ENCODE measurements at places on chromosomes 6 and 20.

DNA sequence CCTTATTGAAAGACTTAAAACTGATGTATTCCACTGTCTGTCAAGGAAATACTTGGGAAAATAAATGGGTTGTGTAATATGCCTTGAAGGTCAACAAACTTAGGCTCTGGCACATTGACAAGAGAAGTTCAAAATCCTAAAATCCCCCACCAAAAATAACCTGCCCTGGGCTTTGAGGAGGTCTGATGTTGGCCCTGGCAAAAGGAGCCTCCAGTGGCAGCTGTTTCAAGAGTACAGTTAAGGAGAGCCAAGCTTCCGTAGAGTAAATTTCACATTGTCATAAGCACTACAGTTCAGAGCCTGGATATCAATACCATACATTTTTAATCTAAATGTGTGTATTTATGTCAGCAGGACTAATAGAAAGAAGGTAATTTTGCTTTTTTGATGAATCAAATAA, 282.7 kb downstream of the EYA4 start:
- no peak for DNase-seq

GRCh38 chr6:69866351-69866769, at the start of gene COL19A1:
Gene COL19A1 (plus strand): TSS chr6:69866556. CDS start chr6:69879568, 13,012 bp downstream.
- DNase-seq: peak; percentile 2

GRCh38 chr6:53734473-53735299, 60.1 kb upstream of the LRRC1 start:
- DNase-seq: no peak

GRCh38 chr6:148239801-148240460, 102.7 kb upstream of the SASH1 start:
- DNase-seq: no peak

DNA sequence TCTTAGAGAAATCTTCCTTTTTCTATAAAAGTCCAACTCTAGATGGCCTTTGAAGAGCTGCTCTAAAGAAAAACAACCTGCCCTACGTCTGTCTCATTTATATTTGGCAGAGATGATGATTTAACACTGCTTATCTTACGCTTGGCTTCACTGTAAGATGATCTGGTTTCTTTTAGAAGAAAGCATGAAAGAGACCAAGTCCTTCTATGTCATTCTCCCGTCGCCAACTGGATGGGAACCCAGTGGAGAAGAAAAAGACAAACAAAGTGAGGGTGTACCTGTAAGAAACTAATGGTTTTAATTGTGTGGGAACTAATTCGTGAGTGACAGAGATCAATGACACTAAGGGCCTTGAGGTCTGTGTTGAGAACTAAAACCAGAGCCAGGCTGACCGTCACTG, 92.8 kb downstream of the MBOAT1 start:
- no peak for DNase-seq

DNA sequence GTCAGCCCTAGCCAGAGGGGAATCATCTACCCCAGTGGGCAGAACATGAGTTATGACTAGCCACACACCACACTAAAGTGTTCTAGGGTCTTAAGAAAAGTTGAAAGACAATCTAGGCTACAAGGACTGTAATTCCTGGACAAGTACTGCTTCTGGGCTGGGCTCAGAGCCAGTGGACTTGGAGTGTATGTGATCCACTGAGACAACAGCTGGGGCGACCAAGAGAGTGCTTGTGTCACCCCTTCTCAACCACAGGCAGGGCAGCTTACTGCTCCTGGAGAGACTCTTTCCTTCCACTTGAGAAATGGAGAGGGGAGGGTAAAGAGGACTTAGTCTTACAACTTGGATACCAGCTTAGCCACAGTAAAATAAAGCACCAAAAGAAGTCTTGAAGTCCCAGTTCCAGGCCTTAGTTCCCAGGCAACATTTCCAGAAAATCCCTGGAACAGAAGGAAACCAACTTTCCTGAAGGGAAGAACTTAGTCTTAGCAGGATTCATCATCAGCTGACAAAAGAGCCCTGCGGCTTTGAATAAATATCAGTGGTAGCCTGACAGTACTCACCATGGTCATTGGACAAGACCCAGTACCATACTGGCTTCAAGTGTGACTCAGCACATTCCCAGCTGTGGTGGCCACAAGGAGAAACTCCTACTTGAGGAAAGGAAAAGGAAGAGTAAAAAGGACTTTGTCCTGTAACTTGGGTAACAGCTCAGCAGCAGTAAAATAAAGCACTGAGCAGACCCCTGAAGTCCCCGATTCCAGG, 355.1 kb upstream of the ADGRB3 start:
- DNase-seq: no peak

GRCh38 chr20:12906361-12906760, 102.4 kb upstream of the SPTLC3 start:
- DNase-seq: no peak

GRCh38 chr6:91485047-91485446, 898.2 kb upstream of the MAP3K7 start:
- no peak for DNase-seq

DNA sequence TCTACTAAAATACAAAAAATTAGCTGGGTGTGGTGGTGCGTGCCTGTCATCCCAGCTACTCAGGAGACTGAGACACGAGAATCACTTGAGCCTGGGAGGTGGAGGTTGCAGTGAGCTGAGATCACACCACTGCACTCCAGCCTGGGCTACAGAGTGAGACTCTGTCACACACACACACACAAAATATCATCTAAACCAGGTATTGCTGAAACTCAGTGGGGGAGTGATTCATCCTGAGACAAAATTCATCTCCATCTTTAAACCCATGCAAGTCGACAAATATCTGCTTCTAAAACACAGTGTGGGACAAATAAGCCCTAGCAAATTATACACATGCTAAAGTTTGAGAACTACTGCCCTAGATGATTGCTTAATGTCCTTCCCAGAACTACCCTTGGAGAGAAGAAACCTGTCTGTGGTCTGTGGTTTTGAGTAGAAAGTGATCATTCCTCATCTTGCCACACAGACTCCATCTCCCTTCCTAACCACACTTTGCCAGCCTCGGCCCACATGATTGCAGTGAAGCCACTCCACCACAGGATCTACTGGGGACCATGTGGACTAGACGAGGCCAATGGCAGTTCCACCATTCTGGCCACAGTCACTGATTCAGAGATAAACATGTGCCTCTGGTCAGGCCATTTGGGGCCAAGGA, 130.3 kb downstream of the OPRM1 start:
- DNase-seq: no peak

- DNase-seq: no peak
Measured at GRCh38 chr6:16778521-16778920, 17.3 kb upstream of the ATXN1 start.

DNA sequence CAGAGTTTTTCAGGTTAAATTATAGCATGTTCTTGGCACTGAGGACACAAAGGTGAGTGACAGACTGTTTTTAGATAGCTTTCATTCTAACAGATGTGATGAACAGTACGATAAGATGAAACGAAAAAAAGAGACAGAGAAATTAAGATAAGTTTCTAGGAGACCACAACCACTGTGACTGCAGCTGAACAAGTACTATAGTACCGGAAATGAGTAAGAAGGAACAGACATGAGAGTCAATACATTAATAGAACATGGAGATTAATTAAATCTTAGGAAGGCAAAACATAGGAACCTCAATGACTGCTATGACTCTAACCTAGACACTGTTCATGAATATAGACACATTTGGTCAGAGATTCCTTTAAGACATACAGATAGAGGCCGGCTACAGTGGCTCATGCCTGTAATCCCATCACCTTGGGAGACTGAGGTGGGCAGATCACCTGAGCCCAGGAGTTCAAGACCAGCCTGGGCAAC, 40.2 kb downstream of the HBS1L start:
- DNase-seq: no peak

DNA sequence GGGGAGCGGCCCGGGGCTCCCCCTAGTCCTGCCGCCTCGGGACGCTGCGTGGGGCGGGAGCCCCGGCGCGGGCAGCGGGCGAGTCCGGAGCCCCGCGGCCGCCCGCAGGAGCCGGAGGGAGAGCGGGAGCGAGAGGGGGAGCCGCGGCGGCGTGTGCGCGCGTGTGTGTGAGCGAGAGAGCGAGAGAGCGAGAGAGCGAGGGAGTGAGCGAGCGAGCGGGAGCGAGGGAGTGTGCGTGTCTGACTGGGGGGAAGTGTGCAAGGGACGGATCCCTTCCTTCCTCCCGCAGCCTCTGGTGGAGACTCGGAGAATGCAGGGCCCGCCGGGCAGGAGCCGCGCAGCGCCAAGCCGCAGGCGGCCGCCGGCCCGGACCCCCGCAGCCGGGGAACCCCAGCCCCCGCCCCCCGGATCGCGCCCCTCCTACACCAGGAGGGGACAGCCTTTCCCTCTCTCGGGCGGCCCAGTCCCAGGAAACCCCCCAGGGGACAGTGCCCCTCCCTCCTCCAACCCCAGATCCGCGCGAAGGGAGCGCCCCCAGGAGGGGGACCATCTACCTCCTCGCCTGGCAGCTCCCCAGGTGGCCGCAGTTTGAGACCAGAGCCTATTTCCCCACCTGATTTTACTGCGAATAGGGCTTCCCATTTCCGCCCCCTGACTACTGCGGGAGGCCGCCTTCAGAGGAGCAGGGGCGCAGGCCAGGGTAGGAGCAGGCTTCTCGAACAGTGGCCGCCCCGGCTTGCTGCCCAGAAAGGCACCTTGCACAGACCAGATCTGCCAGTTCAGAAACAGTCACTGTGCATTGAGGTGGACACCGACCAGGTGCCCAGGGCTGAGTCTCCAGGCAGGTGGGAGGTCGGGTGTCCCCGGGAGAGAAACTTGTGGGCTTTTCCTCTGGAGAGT, at the start of gene CDH22:
Gene CDH22, minus strand, starts transcription at position 241 of the 900 bp plus-strand sequence. CDS start 57,204 bp downstream, outside the sequence.
- peak; percentile 7 for DNase-seq

GRCh38 chr6:141467881-141468280, 664.8 kb upstream of the GJE1 start:
- DNase-seq: no peak

GRCh38 chr20:19427913-19428312, 215.5 kb downstream of the SLC24A3 start:
- DNase-seq: no peak

GRCh38 chr6:18613319-18613925, 226.3 kb downstream of the RNF144B start:
- DNase-seq: no peak

DNA sequence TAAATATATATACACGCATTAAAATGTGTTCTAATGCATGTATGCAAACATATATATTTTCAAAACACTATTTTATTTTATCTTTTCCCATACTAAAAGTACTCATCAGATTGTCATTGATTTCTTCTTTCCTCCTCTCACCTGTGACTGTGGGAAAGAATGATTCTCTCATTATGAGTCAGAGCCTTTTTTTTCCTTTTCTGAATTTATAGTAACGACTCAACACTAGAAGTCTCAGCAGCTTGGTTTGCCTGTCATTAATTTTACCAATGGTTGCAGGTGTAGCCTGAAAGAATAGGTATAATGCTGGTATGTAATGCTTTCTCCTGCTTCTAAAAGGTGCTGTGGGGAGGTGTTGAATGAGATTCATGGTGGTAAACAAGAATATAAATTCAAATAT, 328.7 kb downstream of the UTRN start:
- DNase-seq: no peak

DNA sequence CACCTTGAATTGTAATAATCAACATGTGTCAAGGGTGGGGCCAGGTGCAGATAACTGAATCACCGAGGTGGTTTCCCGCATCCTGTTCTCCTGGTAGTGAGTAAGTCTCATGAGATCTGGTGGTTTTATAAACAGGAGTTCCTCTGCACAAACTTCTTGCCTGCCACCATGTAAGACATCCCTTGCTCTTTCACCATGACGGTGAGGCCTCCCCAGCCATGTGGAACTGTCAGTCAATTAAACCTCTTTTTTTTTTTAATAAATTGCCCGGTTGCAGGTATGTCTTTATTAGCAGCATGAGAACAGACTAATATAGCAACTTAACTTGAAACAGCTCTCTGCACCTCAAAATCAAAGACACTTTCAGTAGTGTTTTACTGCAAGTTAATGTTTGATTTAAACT, 121.6 kb downstream of the OGFRL1 start:
- no peak for DNase-seq

GRCh38 chr6:126784161-126784790, 334.2 kb upstream of the RSPO3 start:
- DNase-seq: no peak

DNA sequence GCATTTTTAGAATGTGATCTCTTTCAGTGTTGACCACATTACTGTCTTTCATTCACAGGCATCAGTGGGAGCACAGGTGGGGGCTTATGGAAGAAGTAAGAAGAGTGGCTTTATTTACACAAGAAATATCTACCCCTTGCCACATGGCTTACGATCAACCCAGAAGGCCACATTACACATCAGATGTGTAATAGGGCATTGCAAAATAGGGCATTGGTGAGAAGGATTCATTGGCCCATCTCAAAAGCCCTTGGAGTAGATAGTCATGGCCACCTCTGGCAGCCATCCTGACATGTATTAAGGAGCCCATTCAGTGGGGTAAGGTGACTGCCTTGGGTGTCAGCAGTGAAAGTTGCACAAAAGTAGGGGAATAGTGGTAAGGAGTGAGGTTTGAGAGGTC, 97.5 kb downstream of the MAFB start:
- DNase-seq: no peak

DNA sequence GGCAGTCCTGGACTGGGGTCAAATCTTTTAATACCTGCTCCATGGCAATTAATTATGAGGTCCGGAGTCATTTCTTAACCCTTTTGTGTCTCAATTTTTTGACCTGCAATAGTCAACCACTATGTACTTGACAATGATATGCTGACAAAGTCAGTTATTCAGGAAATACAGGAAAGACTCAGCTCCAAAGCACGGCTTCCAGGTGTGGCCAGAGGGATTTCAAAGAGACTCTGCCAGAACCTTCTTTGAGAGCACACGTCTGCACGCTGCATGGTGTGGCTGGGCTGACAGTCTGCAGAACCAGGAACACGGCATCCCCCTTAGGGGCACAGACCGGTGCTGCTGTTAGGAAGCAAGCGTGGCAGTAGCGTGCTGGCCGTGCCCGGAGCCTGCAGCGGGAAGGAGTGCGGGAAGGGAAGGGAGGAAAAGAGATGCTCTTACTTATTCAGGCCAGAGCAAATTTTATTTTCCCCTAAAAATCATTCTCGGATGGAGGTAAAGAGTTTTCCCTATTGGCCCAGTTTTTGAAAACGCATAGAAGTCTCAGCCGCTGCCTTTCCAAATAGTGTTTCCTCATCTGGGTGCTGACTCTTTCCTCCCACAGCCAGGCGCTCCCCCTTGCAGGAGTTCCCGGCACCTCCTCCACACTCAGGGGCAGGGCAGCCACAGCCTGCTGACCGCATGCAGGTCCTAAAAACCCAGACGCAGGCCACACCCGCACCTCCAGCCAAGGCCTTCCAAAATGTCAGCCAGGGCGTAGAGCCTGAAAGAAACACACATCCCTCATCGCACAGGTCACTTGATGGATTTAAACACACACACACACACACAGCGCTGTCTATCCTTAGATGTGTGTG, 187.4 kb upstream of the SNX9 start:
- DNase-seq: no peak

Data from activated CD4-positive, alpha-beta T cell treated with anti-CD3 and anti-CD28 coated beads, Interleukin-2, amount 50 U/mL, for 24 hours (primary cell).